NCI-H69 (cell line): ENCODE measurements at places on chromosomes 3 and 15.

DNA sequence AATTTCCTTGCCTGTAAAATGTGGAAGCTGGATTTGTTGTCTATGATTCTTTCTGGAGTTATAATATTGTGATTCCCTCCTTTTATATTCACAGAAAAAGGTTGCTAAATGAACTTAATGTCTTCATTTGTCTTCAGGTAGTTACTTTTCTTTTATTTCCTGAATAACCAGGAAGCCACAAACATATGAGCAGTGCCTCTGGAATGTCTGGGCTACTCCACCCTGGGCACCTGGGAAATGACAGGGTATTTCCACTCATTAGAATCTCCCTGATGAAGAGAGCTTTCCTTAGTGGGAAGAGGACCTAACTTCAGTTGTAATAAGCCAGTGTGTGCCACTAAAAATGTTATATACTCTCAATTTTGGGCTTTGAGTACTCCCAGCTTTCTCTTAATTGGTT lies 3.8 kb upstream of the SLMAP start:
- no peak for DNase-seq

DNA sequence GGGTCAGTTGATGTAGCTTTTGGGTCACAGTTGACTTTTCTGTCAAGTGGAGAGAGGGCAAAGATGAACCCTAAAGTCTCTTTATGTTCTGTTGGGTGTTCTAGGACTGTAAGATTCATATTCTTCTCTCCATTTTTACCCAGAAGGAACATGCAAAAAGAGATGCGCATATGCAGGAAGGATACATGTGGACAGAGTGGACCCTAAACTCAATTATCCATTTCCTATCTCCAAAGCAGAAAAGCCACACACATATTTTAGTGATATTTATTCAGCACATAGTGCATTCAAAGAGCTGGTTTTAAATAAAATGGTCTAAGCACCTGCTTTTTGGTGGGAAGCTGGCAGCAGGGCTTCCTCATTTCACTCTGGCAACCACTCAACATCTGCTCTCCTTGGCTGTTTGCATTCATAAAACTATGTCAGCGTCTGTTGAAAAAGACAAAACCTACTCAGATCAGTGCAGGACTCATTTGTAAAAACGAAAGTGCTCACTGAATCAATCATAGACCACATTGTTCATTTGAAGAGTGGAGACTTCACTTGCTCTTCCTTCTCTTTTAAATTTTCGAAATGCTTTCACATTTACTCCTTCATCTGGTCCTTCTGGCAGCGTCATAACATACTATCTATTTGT lies 96.6 kb downstream of the SEMA6D start:
- no peak for DNase-seq

DNA sequence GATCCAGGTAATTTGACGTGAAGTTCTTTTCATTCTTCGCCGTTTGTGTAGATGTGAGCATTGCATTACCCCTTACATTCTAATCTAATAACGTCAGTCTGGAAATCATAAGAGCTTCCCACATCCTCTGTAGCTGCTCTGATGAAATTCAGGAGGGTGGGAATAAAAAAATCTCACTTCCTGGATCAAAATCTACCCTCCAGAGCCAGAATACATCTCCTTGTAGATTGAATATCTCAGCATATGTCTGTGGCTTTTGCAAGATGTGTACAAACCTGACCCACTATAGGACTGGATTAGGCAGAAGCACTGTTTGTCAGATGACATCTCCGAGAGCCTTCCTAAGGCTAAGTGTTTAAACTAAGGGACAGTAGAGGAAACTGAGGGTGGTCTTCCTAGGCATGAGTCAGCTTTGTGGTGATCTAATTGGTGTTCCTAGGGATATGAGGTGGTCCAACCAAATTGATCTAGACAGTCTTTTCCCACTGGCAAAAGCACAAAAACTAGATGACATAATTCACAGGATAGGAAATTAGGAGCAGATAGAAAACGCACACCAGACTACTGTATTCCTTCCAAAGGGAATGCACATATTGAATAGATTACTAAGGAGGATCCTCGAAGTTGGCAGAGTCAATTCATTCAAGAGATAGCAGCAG lies 216.3 kb upstream of the LRTM1 start:
- no peak for DNase-seq

DNA sequence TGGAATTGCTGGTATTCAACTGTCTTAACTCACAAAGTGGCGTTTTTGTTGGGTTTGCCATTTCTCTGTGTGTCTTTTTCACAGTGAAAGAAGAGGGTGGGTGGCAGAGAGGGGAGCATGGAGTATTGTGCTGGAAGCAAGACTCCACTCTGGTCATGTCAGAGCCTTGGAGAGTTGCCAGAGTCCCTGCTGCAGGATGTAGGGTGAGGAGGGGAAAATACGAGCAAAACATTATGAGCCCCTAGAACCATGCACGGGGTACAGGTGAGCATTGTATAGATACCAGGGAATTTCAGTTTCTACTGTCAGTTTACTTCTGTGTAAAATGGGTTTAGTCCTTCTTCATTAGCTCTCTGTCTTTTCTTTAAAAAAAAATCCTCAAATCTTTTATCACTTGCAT lies 249.9 kb downstream of the CACNA2D3 start:
- DNase-seq, result peak; percentile 67

- DNase-seq, result no peak
These were observed 422.7 kb downstream of the C3orf38 start for GRCh38 chr3:88572450-88572849.

DNA sequence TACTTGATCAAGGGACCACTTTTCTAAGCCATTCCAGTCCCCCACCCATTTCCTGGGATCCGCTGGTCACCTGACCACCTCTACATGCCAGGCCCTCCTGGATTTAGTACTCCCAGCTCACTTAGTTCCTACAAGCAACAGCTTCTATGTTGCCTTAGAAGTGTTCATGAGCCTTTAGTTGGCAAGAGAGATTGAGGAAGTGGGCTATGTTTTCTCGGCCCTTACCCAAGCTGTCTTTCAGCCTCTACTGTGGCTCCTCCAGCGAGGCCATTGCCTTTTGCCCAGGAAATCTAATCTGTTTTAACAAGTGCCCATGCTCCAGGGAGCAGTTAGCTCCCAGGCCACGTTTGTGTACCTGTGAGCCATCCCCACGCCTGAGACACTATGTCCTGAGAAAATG lies 4.5 kb upstream of the PRKAR2A start:
- no peak for DNase-seq

DNA sequence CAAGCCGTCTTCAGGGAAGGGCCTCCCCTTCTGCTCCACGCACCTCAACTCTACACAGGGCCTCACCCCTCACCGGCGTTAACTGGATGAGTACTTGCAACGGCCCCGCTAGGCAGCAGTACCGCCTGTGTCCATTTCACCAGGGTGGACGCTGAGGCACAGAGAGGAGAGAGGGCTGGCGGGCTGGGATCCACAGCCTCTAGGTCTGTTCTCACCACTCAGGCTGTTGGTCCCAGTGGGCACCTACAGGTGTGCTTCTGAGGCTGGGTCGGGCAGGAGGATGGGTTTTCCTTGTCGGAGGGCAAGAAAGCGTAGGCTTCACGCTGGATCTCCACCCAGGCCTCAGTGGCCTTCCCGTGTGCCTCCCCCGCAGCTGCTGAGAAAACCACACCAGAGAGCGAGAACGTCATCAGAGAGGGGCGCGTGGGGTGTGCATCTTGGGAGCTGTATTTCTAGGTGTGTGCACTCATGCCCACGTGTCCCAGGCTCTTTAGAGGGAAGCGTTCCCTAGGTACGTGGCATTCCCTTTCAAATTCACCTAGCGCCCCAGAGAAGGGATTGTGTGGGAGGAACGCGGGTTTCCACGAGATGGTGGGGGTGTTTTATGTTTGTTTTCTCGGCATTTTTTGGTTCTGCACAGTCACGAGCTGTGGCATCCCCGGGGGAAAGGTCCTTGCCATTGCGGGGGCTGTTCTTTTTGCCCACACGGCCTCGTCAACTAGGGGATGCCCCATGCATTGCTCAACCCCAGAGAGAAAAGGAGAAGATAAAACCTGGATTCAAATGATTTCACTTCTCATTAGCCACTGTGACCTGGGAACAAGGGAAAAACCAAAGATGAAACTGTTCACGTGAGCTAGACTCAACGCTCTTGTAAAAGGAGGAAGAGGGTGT lies 67.7 kb downstream of the MGLL start:
- DNase-seq, result no peak

DNA sequence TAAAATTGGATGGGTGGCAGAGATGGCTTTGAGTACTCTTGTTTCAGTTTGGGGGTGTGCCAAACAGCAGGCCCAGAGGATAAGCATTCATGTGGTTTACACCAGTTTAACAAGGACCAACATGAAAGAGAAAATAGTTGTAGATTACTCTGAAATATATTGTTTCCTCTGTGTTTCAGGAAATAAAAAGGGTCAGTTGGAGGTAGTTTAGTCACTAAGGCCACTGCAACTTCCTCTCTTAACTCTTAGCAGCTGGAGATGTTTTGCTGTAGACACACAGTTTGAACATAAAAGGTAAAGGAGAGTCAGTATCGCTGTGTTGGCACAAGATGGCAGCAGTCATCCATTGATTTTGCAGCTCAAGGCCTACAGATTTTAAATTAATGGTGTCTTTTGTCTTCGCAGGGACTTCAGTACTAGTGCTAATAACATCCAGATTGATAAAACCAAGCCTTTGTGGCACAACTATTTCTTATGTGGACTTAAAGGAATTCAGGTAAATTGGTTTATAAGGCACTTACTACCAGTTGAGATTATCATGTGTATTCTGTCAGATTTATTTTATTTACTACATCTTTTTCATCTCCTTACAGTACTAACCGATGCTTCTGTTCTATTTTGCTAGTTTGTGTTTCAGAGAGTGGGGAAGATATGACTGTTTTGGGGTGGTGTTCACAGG lies 65.5 kb downstream of the GALK2 start:
- peak; percentile 76 for DNase-seq
